Eye (tissue), 1 donor: ENCODE measurements at places on chromosomes 2 and 18.

DNA sequence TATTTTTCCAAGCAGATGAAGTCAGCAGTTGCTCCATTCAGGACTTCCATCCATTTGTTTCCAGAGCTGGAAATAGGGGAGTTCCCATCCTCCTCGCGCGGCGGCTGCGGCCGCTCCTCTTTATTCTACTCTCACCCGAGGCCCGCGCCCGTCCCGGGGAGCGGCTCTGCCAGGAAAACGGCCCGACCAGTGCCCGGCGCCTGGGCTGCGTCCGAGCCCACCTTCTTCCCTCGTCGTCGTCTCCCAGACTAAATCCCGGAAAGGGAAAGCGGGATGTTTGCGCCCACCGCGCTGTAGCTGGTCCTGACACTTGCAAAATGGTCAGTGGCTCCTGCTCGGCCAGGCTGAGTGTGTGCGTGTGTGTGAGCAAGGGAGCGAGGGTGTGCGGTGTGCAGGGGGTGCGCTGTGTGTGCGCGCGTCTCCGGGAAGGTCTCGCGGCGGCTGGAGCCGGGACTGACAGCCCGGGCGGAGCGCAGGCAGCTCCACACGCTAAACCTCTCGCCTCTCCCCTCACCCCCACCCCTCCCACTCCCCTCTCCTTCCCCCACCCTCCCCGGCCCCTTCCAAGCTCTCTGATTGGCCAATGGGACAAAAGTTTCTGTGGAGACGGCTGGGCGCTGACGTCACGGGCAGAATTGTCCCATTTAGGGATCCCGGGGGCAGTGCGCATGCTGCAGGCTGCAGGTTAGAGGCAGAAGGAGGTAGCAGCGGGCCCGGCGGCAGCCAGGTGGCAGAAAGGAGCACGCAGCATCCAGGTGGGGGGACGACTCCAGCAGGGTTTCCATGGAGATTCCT is at the start of gene NOL4:
TSS of gene NOL4 (minus strand) at position 491 of the 795 bp plus-strand sequence. CDS start 1,660 bp downstream, outside the sequence.
- DNase-seq, result peak; percentile 97

GRCh38 chr18:56825321-56825720 is 174.2 kb downstream of the WDR7 start:
- DNase-seq, result no peak

DNA sequence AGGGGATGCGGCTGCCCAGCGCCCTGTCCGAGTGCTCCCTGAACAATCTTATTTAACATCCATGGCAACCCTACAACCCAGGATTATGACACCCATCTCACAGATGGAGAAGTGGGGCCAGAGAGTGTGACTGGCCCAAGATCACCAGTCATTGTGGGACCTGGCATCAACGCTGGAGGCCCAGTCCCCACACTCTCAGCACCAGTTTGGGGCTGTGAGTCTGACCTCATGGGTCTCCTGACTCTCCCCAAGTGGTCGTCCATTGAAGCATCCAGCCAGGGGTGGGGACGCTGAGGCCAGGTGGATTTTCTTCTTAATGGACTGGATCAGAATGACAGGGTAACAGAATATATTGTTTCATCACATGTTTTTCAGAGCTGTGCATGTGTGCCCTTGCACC is 24.5 kb downstream of the MAL start:
- DNase-seq, result no peak

DNA sequence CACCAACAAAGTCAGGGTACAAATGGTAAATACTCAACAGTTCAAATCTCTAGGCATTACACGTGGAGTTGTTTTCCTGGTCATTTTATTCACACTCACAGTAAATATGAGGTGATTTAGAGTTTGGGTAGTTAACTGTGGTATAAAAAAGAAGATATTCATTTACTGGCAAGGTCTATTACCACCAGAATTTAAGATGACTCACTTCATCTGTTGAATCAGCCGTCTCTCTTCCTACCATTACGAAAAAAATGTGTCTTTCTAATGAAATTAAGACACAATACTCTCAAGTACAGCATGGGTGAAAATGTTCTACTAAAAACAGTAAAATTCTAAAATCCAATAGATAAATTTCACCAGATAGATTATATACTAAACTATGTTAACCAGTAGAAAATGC is 21.0 kb upstream of the GPR75 start:
- DNase-seq, result no peak

- no peak for DNase-seq
Measured at GRCh38 chr2:23028106-23028505, 356.9 kb upstream of the KLHL29 start.

DNA sequence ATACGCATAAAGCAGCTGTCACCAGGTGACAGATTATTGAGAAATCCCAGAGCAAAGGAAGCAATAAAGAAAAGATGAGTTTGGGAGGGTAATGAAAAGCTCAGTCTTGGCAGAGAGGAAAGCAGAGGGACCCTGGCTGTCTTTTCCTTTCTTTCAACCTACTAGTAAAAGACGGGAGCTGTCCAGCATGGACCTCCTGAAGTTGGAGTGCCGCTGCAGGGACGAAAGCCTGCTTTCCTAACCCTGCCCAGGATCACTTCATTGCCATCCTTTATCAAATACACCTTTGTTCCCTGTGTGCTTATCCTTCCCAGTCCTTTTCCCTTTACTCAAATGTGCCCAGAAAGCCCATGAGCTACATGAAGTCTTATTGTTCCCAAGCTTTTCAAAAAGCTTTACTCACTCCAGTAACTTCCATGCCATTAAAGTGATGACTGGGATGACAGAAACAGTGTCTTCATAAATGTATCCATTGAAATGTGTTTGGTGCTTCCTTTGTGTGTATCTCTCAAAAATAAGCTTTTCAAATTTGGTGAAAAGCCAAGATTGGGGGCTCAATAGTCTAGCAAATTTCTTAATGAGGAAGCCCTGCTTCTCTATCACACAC is 3.7 kb upstream of the SPR start:
- DNase-seq, result peak; percentile 86
